Karpas-422 (cell line): ENCODE measurements at places on chromosomes 2 and 18. TPM values are rescaled to one million over a fixed set of nuclear protein-coding genes. Genes with fewer than 3 reads are reported as not detected.

DNA sequence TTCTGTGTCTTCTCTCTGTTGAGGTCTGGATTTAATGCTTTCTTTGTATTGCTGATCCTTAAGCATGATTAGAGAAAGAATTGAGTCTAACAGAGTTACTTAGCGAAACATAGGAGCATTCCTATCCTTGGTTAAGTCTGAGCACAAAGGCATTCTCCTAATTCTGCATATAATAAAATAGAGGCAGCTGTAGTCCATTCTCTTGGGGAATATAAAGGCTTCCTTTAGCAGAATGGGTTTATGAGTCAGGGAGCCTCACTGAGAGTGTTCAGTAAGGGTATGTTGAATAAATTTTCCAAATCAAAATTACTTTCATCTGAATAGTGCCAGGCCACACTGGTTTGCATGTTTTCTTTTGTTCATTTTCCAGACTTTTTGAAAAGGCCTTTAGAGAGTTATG lies 101.5 kb downstream of the GALNT1 start:
- no peak overlapping the region for H3K4me3 ChIP-seq
- DNase-seq, result no peak
- peak overlapping the region; percentile 21 for H3K27ac ChIP-seq
- H3K27me3 ChIP-seq, result no peaks in the 10 kb centered on the region

GRCh38 chr2:174716785-174717184 lies 47.5 kb downstream of the CHRNA1 start:
- no peak overlapping the region for H3K4me3 ChIP-seq
- H3K4me1 ChIP-seq, result no peaks in the 10 kb centered on the region

DNA sequence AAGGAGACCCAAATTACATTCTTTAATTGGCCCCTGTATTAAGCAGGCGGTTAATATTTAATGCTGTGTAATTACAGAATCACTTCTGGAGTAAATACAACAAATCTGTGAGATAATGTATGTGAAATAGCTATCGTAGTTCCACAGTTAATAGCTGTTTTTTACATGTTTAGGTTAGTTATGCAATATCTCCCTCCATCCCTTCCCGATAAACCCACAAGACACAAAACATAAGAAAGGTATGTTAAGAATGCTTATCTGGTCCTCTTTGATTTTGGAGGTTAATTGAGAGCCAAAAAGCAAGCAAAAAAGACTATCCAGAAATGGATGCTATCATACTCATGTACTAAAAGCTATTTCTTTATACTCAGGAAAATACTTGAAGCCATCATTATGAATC lies 49.1 kb downstream of the ZNF638 start:
- no peaks in the 10 kb centered on the region for H3K4me1 ChIP-seq
- H3K27me3 ChIP-seq, result no peaks in the 10 kb centered on the region
- H3K36me3 ChIP-seq, result peaks cover 78% of the 10 kb centered on the region
- DNase-seq, result no peak

DNA sequence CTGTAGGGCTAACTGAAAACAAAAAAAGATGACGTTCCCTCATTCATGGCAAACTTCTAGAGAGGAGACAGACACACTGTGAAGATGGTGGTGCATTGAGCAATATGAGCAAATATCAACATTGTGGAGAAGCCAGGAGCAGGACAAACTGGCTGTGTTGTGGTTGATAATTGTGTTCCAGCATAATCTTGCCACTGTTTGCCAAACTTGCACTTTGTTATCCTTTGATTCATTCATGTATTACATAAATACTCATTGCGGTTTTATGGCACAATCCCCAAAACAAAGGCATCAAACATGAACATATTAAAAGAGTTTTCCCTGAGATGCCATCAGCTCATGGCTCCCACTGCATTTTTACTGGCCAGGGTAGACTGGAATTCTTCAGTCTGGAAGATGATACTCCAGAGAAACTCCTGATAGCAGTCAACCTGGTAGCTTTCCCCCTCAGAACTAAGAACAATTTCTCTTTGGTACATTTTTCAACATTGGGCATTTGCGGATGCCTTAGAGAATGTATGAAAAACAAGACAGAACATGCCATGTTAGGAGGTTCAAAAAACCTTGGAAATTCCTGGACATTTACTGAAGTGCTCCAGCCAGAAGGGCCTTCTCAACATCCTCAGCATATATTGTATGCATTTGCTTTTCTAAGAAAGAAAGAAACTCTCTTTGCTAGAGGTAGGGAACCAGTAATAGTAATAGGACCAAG lies 487.4 kb upstream of the CELF4 start:
- H3K27me3 ChIP-seq, result no peaks in the 10 kb centered on the region
- H3K36me3 ChIP-seq, result no peaks in the 10 kb centered on the region
- H3K4me3 ChIP-seq, result no peak overlapping the region

- no peak for DNase-seq
- no peaks in the 10 kb centered on the region for H3K36me3 ChIP-seq
- H3K27ac ChIP-seq, result no peak overlapping the region
- H3K4me3 ChIP-seq, result no peak overlapping the region
Measured at GRCh38 chr2:186205254-186205911, 280.7 kb upstream of the ZC3H15 start.

GRCh38 chr2:159292157-159292556 lies 5.7 kb upstream of the WDSUB1 start:
- peaks cover 3% of the 10 kb centered on the region for H3K4me1 ChIP-seq
- H3K27me3 ChIP-seq, result no peaks in the 10 kb centered on the region
- H3K4me3 ChIP-seq, result no peak overlapping the region
- no peak overlapping the region for H3K27ac ChIP-seq

GRCh38 chr2:10285556-10286198 lies 17.0 kb upstream of the HPCAL1 start:
- DNase-seq, result no peak
- H3K4me3 ChIP-seq, result no peak overlapping the region
- no peaks in the 10 kb centered on the region for H3K27me3 ChIP-seq
- no peak overlapping the region for H3K27ac ChIP-seq
- no peaks in the 10 kb centered on the region for H3K36me3 ChIP-seq
- H3K4me1 ChIP-seq, result no peaks in the 10 kb centered on the region

DNA sequence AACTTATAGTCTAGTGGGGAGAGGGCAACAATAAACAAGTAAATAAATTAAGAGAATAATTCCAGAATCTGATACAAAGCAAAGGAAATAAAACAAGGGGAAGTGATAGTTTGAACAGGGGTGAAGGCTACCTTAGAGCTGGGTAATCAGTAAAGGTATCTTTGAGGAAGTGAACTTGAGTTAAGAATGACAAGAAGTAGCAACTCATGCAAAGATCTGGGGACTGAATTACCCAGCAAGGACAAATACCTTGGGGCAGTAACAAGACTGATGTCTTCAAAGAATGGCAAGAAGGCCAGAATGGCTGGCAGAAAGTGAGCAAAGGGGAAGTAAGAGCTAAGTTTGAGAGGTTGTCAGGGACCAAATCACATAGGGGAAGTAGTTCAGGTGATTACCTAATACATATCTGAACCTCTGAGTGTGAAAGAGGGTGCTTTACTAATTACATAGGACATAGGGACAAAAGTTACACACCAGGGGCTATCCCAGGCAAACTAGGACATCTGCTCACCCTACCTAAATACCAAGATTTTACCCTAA lies 244.6 kb upstream of the HNRNPA3 start:
- no peaks in the 10 kb centered on the region for H3K36me3 ChIP-seq
- H3K4me1 ChIP-seq, result no peaks in the 10 kb centered on the region
- H3K4me3 ChIP-seq, result no peak overlapping the region
- no peak overlapping the region for H3K27ac ChIP-seq
- DNase-seq, result peak; percentile 49

DNA sequence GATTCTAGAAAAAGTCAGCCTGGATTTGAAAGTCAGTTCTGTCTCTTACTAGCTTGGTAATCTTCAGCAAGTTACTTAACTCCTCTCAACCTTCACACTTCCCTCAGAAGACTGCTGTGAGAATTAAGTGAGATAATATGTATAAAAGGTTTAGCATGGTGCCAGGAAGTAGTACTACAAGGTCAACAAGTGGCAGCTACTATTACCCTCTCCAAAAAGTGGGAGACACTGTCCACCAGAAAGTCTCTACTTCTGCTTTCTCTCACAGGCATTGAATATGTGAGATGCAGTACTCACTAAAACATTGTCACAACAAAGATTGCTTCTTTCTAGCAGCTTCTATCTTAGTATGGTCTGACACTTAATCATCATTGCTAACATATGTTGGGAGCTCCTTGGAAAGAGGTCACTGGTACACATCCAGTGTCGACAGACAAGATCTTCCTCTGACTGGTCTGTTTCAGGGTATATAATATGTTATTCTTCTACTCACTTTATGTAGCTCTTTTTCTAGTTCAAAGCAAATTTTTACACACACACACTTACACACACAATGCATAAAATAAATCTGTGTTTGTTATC lies 47.9 kb downstream of the DOCK10 start:
- no peaks in the 10 kb centered on the region for H3K4me1 ChIP-seq
- no peak overlapping the region for H3K4me3 ChIP-seq
- no peaks in the 10 kb centered on the region for H3K27me3 ChIP-seq
- no peak overlapping the region for H3K27ac ChIP-seq
- no peak for DNase-seq

DNA sequence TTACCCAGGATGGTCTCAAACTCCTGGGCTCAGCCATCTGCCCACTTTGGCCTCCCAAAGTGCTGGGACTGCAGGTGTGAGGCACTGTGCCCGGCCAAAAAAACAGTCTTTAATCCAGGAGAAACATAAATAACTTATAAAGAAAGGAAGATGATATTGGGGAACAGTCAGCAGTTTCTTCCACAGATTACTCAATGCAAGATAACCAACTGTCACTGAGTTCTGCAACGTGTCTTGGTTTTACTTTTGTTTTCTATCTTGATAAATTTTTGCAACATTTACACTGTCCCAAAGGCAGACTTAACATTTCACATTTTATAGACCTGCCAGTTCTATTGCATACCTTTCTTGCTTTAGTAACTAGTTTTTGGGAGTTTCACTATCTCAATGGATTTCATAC lies 71.1 kb downstream of the ANKRD44 start:
- H3K4me1 ChIP-seq, result peaks cover 74% of the 10 kb centered on the region
- H3K27ac ChIP-seq, result peak overlapping the region; percentile 16; the same call in 1 of the 2 replicates
- H3K4me3 ChIP-seq, result no peak overlapping the region
- no peaks in the 10 kb centered on the region for H3K27me3 ChIP-seq
- DNase-seq, result no peak

DNA sequence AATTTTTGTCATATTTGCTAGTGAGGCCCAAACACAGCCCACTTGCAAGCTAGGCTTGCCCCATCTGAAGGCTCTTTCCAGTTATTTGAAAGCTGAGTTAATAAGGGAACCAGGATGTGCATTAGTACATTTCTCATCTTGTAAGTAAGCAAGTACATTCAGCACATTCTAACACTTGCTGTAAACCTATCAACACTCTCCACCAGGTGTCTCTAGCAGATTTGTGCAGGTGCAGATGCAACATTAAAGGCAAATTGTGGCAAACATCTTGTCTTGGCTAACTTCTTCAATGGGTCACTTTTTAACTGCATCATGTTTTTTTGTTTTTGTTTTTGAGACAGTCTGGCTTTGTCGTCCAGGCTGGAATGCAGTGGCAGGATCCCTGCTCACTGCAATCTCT lies 25.3 kb upstream of the MFSD6 start:
- no peaks in the 10 kb centered on the region for H3K4me1 ChIP-seq
- H3K4me3 ChIP-seq, result no peak overlapping the region
- H3K27me3 ChIP-seq, result no peaks in the 10 kb centered on the region
- H3K36me3 ChIP-seq, result no peaks in the 10 kb centered on the region

GRCh38 chr2:21814588-21815149 lies 690.9 kb downstream of the TDRD15 start:
- H3K27ac ChIP-seq, result no peak overlapping the region
- no peaks in the 10 kb centered on the region for H3K27me3 ChIP-seq
- no peak for DNase-seq
- no peaks in the 10 kb centered on the region for H3K4me1 ChIP-seq
- H3K36me3 ChIP-seq, result no peaks in the 10 kb centered on the region
- H3K4me3 ChIP-seq, result no peak overlapping the region

GRCh38 chr2:177256695-177257094 lies 7.8 kb downstream of the NFE2L2 start:
- H3K4me3 ChIP-seq, result no peak overlapping the region
- peak overlapping the region; percentile 54 for H3K27ac ChIP-seq
- H3K4me1 ChIP-seq, result peaks cover 73% of the 10 kb centered on the region
- H3K36me3 ChIP-seq, result peaks cover 40% of the 10 kb centered on the region
- H3K27me3 ChIP-seq, result no peaks in the 10 kb centered on the region
- DNase-seq, result no peak

DNA sequence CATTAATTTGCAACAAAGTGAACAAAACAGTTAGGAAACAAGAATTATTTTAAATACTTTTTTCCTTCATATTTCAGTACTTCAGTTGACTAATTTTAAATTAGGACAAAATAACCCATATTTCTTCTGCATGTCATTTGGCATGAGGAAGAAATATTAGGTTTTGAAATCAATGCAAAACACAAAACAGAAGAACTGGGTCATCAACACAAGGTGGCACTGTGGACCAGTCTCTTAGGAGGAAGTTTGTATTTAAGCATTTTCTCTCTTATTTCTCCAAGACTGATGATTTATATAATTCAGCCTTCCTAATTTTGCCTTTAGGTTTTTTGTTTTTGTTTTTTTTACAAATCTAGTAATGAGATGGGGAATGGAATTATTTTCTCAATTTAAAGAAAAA lies 352.8 kb upstream of the KCNH7 start:
- no peaks in the 10 kb centered on the region for H3K4me1 ChIP-seq
- peak; percentile 75 for DNase-seq
- no peaks in the 10 kb centered on the region for H3K27me3 ChIP-seq
- no peak overlapping the region for H3K4me3 ChIP-seq

DNA sequence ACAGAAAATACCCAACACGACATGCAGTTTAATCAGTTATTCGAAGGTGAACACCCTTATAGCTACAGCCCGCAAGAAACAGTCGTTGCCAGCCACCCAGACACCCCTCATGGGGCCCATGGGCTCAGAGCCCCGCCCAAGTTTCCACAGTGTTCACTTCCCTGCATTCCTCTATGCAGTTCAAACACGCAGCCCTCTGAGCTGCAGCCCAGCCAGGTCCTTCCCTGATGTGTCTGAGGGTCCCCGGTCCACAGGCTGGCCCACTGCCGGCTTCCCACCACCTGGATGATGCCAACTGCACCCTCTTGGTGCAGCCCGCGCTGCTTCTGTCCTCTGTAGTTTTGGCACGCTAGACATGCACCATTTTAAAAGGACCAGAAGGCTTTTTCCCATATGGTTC lies 87.4 kb downstream of the ZNF516 start:
- H3K36me3 ChIP-seq, result 0 out of 2 replicates have a peak, but pooled peaks cover 3% of the 10 kb centered on the region
- H3K4me3 ChIP-seq, result no peak overlapping the region
- H3K4me1 ChIP-seq, result peaks cover 41% of the 10 kb centered on the region
- H3K27ac ChIP-seq, result no peak overlapping the region
- DNase-seq, result no peak
- no peaks in the 10 kb centered on the region for H3K27me3 ChIP-seq

GRCh38 chr2:183035954-183036669 lies 2.1 kb downstream of the NCKAP1 start:
- peak overlapping the region; percentile 66 for H3K27ac ChIP-seq
- no peaks in the 10 kb centered on the region for H3K36me3 ChIP-seq
- no peak overlapping the region for H3K4me3 ChIP-seq

Gene HOXD1
- not detected in 2 replicates for total RNA-seq

Gene SOCS6
- total RNA-seq, result not detected in 2 replicates

Gene SP140
- total RNA-seq, result 24.2 and 25.8 TPM in 2 replicates
